ENCODE measurements at places on chromosomes 5 and 9.

- no peak for DNase-seq
These were observed 19.3 kb downstream of the RFK start for GRCh38 chr9:76374783-76375559.

DNA sequence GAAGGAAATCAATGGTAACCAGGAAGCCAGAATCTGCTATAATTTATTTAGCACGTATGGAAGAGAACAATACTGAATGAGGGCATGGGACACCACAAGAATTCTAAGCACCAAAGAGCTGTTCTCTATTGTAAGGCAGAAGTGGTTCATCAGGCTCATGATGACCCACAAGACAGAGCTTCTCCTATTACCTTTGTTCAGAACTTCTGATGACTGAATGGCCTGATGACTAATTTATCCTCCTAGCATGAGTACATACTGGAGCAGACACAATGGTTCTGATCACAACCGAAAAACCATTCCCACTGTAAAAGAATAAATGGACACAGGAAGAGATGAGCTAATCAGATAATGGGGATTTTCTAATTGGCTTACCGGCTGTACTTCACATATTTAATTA, 329.8 kb upstream of the PDE4D start:
- no peak for DNase-seq

DNA sequence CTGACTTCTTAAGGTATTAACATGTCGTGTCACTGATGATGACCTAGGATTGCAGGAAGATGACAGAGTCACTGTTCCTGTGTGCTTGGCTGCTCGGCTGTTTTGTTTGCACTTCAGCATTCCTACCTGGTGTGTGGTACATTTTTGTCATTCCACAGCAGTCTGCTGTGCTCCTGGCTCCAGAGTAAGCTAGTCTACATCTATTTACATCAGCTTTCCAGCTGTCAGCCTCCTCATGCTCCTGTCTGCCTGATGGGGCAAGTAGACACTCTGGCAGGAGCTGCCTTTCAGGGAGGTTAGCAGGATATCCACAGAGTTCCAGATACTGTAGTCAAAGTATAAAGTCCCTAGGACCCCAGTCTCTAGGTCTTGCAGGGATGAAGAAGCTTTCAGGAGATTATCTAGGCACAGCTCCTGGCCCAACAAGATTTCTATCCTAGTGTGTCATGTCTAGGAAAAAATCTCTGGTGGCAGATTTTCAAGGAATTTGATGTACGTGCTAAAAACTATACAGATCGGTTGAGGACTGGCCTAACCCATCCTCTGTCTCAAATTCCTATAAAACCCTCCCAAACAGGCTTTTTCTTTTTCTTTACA, 28.4 kb downstream of the RUSC2 start:
- DNase-seq: no peak

- DNase-seq: no peak
These were observed 12.0 kb downstream of the UGT3A2 start for GRCh38 chr5:36054647-36055046.

GRCh38 chr5:172951371-172952033, 7.7 kb upstream of the RPL26L1 start:
- no peak for DNase-seq

- DNase-seq: no peak
These were observed 8.1 kb downstream of the TRIP13 start for GRCh38 chr5:900781-901180.

- no peak for DNase-seq
These were observed 192.4 kb downstream of the GABBR2 start for GRCh38 chr9:98516205-98516896.

DNA sequence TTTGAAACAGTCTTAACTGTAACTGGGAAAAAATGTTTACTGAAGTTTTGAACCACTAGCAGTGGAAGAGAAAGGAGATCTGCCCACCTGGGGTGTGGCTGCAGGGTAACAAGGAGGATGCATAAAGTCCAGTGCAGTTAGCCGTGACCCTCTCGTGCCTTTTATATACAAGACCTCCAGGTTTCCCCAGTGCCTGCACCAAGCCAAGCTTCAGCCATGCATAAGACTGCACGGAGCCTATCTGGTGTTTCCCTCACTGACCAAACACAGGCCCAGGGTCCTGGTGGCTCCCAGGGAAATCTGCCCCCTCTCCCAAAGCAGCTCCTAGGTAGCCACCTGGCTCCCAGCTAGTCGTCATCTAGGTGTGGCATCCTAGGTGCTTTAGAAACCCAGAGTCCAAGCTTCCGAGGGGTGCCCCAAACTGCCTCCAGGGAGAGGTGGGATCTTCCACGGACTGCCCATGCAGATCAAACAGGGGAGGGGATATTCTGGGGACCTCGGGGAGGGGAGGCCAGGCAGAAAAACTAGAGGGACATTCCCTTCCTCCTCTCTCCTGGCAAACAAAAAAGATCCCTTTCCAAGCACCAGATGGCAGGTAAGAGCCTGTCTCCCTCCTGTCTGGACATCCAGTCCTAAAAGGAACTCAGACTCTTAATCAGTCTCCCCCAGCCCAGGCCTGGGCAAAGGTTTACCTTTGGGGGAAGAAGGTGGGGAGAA, 2.7 kb downstream of the SHB start:
- DNase-seq: no peak

GRCh38 chr9:5485378-5486085, 24.8 kb upstream of the PDCD1LG2 start:
- no peak for DNase-seq

DNA sequence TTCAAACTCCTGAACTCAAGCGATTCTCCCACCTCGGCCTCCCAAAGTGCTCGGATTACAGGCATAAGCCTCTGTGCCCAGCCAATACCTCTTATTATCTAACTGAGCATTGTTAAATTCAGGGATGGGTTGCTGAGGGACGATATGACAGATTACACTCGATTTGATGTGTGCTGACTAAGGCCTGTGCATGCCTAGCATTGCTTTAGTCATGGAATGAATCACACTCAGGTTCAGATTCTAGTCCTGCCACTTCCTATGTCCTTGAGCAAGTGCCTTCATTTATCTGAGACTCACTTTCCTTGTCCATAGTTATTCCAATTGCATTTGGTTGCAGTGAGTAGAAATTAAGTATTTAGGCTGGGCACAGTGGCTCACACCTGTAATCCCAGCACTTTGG, 19.5 kb downstream of the THBS4 start:
- peak; percentile 15 for DNase-seq

- DNase-seq: no peak
These were observed 9.0 kb downstream of the ABHD17B start for GRCh38 chr9:71901695-71902597.

DNA sequence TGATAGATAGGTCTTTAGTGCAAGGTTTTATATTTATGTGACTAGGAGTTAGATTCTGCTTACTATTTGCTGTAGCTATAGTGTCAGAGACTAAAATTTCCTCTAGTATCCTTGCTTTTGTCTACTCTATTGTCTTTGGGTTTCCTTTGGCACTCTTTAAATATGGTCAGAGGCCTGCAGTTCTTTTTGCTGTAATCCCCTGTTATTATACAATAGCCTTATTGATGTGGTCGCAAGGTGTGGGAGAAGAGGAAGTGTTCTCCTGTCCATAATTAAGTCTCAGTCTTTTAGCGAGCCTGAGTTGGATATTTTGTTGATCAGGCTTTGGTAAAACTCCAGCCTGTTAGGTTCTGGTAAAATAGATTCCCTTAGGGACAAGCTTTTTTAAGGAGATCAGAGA, 34.9 kb downstream of the LURAP1L start:
- DNase-seq: no peak

DNA sequence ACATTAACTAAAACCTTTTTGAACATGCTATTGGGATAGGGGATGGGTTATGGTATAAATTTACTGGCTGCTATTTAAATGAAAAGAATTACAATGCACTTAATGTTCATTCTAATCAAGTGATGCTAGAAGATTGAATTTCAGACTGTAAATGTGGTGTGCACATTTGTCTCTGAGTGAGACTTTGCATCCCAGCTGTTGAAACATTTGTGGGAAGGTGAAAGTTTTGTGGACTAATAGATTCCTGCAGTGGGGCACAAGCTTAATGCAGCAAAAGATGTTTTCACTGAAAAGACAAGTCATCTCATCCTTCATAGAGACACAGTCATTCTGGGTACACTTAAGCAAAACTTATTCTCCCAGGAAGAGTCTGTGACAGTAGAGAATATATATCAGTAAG, 323.6 kb downstream of the NFIB start:
- DNase-seq: no peak

GRCh38 chr9:81028504-81028903, 660.8 kb downstream of the TLE1 start:
- DNase-seq: no peak

GRCh38 chr9:111320631-111321030, 9.4 kb downstream of the OR2K2 start:
- DNase-seq: no peak

- no peak for DNase-seq
These were observed 61.7 kb upstream of the PPP2R2B start for GRCh38 chr5:146940295-146940694.

DNA sequence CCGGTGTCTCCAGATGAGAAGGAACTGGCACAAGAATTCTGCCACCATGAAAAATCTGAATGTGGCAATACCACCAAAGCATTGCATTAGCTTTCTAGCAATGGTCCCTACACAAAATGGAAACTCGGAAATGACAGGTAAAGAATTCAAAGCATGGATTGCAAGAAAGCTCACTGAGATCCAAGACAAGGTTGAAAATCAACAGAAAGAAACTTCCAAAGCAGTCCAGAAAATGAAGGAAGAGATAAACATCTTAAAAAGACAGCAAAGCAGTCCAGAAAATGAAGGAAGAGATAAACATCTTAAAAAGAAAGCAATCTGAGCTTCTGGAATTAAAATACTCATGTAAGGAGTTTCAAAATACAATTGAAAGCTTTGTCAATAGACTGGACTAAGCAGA, 16.8 kb upstream of the GRXCR2 start:
- DNase-seq: no peak

DNA sequence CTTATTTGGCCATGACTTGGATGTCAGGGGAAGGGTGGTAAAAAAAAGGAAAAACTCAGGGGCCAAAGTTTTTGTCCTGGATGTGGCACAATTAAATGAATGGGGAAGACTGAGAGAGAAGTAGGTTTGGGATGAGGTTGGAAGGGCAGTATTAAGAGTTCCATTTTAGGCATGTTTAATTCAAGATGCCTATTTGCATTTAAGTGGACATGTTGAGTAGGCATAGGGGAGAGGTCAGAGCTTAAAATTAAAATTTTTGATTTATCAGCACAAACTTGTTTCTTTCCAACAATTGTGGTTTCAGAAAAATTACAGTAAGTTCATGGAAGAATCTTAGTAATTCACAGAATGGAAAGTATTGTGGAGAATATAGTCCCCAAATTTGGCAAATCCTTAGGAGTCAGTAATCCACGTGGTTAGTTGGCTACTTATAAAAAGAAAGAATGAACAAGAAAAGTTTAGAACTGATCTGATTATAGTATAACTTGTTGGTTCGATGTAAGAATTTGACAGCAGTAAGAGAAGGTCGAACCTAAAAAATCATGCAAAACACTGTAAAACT, 265.9 kb downstream of the SAXO1 start:
- no peak for DNase-seq
